Stimulated activated naive B cell treated with anti-CD40 and anti-IgM and Interleukin-4, amounts not matched to agents 10 μg/mL and 1 μg/mL and 100 μg/mL, for 72 hours (primary cell): ENCODE measurements at places on chromosomes 5 and 9.
A peak's percentile ranks its signal among the peaks of the same experiment; 100 is the strongest.

- no peaks in the 10 kb centered on the region for H3K36me3 ChIP-seq
- no peak overlapping the region for H3K4me3 ChIP-seq
- H3K4me1 ChIP-seq = no peaks in the 10 kb centered on the region
- H3K27me3 ChIP-seq = peaks cover 19% of the 10 kb centered on the region
- DNase-seq = no peak
Measured at GRCh38 chr9:120343416-120343815, 236.6 kb downstream of the CDK5RAP2 start.

- no peak overlapping the region for H3K27ac ChIP-seq
- peaks cover 9% of the 10 kb centered on the region for H3K4me1 ChIP-seq
- H3K4me3 ChIP-seq = no peak overlapping the region
- H3K36me3 ChIP-seq = peaks cover 2% of the 10 kb centered on the region
- H3K27me3 ChIP-seq = no peaks in the 10 kb centered on the region
- DNase-seq = no peak
Measured at GRCh38 chr5:5419291-5420210, 2.9 kb upstream of the ICE1 start.

DNA sequence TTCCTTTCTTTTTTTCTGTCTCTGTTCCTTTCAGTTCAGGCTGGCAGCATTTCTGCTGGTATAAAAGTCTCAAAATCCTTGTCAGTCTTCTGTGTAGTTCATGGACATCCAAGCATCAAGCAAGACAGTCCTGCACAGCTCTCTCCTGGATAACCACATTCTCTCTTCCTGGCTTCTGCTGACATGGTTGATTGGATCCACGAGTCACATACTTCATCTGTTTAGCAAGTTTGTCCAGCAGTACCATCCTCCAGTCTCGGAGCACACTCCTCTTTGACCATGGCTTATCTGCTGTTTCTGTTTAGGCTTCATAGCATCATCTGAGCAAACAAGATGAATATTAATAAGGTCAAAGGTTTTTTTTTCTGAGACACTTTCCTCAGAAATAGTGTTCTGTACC lies 220.8 kb downstream of the KDM4C start:
- no peak overlapping the region for H3K27ac ChIP-seq
- H3K4me1 ChIP-seq = peaks cover 20% of the 10 kb centered on the region
- no peak for DNase-seq
- no peaks in the 10 kb centered on the region for H3K27me3 ChIP-seq
- no peak overlapping the region for H3K4me3 ChIP-seq

- H3K27me3 ChIP-seq = no peaks in the 10 kb centered on the region
- no peaks in the 10 kb centered on the region for H3K4me1 ChIP-seq
- DNase-seq = no peak
- H3K4me3 ChIP-seq = no peak overlapping the region
- H3K36me3 ChIP-seq = no peaks in the 10 kb centered on the region
Measured at GRCh38 chr5:23482642-23483041, 24.8 kb upstream of the PRDM9 start.

GRCh38 chr5:41338136-41338675 lies 124.9 kb upstream of the C6 start:
- H3K27me3 ChIP-seq = no peaks in the 10 kb centered on the region
- H3K36me3 ChIP-seq = no peaks in the 10 kb centered on the region
- H3K27ac ChIP-seq = no peak overlapping the region

DNA sequence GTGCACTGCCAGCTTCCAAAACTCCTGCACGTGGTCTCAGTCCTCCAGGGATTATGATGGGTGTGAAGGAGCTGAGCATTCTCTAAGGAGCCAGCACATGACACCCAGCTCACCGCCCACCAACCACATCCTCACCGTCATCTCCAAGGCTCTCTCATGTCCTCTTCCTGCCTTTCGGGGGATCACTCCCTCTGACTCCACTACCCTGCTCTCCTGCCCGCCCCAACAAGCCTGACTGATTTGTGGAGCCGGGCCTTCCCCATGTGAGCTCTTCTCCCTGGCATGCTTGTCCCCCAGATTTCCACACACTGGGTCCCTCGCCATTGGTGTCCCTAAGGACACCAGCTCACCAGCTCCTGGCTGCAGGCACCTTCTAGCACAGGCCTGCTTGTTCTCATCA lies 1.9 kb downstream of the ABO start:
- H3K4me1 ChIP-seq = no peaks in the 10 kb centered on the region
- H3K27me3 ChIP-seq = peaks cover 45% of the 10 kb centered on the region
- DNase-seq = no peak
- H3K36me3 ChIP-seq = no peaks in the 10 kb centered on the region
- H3K4me3 ChIP-seq = no peak overlapping the region

GRCh38 chr5:123874600-123875201 lies 362.7 kb downstream of the CSNK1G3 start:
- H3K27ac ChIP-seq = no peak overlapping the region
- no peak for DNase-seq
- H3K36me3 ChIP-seq = no peaks in the 10 kb centered on the region
- peaks cover 4% of the 10 kb centered on the region for H3K27me3 ChIP-seq
- H3K4me3 ChIP-seq = no peak overlapping the region

- H3K36me3 ChIP-seq = peaks cover 42% of the 10 kb centered on the region
- peaks cover 49% of the 10 kb centered on the region for H3K4me1 ChIP-seq
- H3K4me3 ChIP-seq = peak overlapping the region; percentile 17
- H3K27me3 ChIP-seq = no peaks in the 10 kb centered on the region
- no peak for DNase-seq
Measured at GRCh38 chr9:121281614-121282276, 13.8 kb downstream of the GSN start.

GRCh38 chr9:37198039-37198729 lies 77.8 kb downstream of the ZCCHC7 start:
- no peak for DNase-seq
- peak overlapping the region; percentile 41 for H3K4me3 ChIP-seq
- no peaks in the 10 kb centered on the region for H3K27me3 ChIP-seq
- H3K4me1 ChIP-seq = peaks cover 52% of the 10 kb centered on the region

DNA sequence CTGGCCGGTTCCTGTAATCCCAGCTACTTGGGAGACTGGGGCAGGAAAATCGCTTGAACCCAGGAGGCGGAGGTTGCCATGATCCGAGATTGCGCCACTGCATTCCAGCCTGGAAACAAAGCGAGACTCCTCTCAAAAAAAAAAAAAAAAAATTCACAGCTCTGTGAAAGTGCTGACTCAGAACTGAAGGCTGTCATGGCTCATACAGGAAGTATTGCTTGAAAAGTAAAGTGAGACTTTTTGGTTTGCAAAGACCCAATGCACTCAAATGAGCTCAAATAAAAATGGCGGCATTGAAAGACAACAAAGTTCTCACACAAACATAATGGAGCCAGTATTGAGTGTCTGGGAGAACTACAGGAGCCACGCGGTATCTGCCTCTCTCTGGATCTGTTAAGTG lies 202.1 kb downstream of the FBXL7 start:
- no peaks in the 10 kb centered on the region for H3K36me3 ChIP-seq
- DNase-seq = no peak
- H3K4me3 ChIP-seq = no peak overlapping the region
- H3K4me1 ChIP-seq = no peaks in the 10 kb centered on the region
- H3K27me3 ChIP-seq = no peaks in the 10 kb centered on the region

DNA sequence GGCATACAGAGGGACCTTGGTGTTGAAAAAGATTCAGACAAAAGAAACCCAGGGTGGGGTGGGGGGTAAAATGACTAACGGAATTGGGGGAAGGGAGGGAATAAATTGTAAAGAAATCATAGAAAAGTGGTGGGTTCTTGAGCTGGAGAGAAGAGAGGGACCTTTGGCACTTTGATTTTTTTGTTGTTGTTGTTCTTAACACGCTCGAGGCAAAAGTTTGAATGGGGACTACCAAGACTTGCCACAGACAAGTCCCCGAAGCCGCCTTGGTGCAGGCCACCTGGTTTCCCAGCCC lies 616 bp downstream of the VCAN start:
- peak overlapping the region; percentile 20 for H3K27ac ChIP-seq
- DNase-seq = no peak
- H3K27me3 ChIP-seq = peaks cover 66% of the 10 kb centered on the region

- no peak within 1 kb of the TSS for H3K4me3 ChIP-seq
- no peaks in the 10 kb centered on the region for H3K27me3 ChIP-seq
- H3K27ac ChIP-seq = no peak within 1 kb of the TSS
- no peak for DNase-seq
- no peaks in the 10 kb centered on the region for H3K4me1 ChIP-seq
Measured at GRCh38 chr9:94554439-94555331, at the start of gene PCAT7. TSS of gene PCAT7 (plus strand) at chr9:94555083.

- H3K4me1 ChIP-seq = no peaks in the 10 kb centered on the region
- no peak overlapping the region for H3K4me3 ChIP-seq
- no peak overlapping the region for H3K27ac ChIP-seq
- H3K27me3 ChIP-seq = peaks cover 5% of the 10 kb centered on the region
Measured at GRCh38 chr5:2149195-2149539, 266.4 kb upstream of the IRX4 start.

- H3K36me3 ChIP-seq = peaks cover 13% of the 10 kb centered on the region
- no peaks in the 10 kb centered on the region for H3K27me3 ChIP-seq
- DNase-seq = no peak
- H3K27ac ChIP-seq = no peak overlapping the region
- no peaks in the 10 kb centered on the region for H3K4me1 ChIP-seq
Measured at GRCh38 chr9:5800969-5801738, 31.8 kb downstream of the ERMP1 start.

DNA sequence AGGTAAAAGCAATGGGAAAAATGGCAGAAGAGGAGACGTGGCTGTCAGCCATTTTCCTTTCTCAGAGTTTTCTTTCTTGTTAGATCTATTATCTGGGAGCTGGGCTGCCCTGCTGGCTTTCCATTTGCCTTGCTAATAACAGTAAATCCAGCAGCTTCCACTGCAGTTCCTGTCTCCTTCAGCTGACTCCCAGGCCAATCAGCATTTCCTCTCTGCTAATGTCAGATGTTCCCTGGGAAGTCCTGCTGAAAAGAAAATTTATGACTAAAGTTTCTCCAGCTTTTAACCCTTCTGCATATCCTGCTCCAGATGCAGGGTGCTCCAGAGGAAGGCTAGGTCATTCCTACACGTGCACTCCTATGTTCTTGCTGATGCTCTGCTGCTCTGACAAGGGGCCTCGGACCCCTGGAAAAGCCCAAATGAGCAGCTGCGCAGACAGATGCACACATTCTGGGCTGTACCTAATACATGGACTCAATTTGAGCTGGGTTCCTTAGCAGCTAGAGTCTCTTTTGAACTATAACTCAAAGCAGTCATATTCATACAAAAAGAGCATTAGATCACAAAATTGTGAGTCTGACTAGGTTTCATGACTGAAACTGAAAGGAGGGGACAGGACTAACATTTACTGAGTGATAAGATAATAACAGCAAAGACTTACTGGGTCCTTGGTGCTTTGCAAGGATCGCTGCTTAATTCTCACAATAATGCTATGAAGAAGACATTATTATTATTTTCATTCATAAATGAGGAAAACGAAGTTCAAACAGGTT lies 182.2 kb downstream of the MAPKAP1 start:
- peaks cover 36% of the 10 kb centered on the region for H3K36me3 ChIP-seq
- no peak overlapping the region for H3K4me3 ChIP-seq
- DNase-seq = no peak
- H3K27me3 ChIP-seq = no peaks in the 10 kb centered on the region
- H3K27ac ChIP-seq = no peak overlapping the region

GRCh38 chr9:34662526-34663302 lies at the start of gene CCL27:
TSS of gene CCL27 (minus strand) at chr9:34662657. CDS start at chr9:34662633, 24 bp downstream.
- H3K27me3 ChIP-seq = no peaks in the 10 kb centered on the region
- H3K36me3 ChIP-seq = peaks cover 11% of the 10 kb centered on the region
- no peak for DNase-seq
- H3K4me3 ChIP-seq = no peak within 1 kb of the TSS

DNA sequence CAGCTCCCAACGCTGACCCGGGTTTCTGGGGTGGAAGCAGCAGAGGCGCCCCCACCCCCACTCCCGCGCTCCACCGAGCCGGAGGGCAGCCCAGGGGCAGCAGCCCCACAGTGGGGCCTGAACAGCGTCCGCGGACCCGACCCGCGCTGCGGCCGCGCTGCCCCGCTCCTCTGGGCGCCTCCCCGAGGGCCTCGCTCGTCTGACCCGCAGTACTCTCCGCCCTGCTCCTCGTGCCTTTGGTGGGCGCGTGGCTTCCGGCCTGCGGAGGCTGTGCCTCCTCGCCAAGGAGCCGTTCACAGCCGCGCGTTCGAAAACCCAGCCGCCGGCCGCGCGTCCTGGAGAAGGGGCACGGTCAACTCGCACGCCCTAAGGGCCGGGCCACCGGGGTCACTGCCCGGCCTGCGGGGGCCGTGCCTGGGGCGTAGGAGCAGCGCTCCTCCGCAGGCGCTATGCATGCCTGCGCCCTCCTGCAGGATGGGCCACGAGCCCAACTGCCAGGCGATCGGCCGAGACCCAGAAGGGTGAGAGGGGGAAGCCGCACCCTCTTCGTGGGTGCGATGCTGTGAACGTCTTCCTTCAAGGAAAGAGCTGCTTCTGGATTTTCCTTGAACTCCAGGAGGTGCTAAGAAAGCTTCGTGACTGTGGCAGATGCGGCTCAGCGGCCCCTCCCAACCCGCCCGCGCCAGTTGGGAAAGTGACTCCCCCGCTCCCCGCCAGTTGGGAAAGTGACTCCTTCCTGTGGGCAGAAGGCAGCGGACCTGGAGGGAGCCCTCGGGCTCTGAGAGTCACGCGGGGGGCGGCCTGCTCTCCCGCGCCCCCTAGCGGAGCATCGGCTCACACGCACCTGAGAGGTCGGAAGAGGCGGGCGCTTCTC lies 82.7 kb downstream of the HSD17B3 start:
- peaks cover 10% of the 10 kb centered on the region for H3K4me1 ChIP-seq
- peaks cover 70% of the 10 kb centered on the region for H3K27me3 ChIP-seq
- H3K36me3 ChIP-seq = peaks cover 3% of the 10 kb centered on the region
- no peak overlapping the region for H3K27ac ChIP-seq

DNA sequence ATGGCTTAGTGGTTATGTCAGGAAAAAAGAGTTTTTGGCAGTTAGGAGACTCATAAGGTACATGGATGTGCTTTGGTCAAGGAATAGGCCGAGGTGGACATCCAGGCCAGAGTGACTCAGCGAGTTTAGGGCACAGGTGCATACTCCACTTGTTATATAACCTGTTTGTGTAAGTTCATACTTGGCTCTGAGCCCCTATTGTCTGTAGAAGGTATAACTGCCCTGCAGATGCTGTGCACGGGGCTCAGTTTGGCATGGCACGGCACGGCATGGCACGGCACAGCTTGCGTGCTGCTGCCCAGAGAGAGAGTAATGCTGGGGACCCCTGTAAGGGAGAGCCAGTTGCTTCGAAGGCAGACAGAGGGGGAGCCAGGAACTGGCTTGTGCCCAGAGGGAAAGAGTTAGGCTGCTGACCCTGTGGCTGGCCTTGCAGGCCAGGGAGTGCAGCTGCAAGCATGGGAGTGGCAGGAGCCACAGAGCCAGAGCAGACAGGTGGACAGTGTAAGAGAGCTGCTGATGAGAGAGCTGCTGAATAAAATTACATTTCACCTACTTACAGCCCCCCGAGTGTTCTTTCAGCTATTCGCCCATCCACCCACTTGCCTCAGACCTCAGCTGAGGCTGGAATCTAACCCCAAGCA lies 32.2 kb downstream of the GCNT4 start:
- H3K27me3 ChIP-seq = peaks cover 19% of the 10 kb centered on the region
- H3K4me1 ChIP-seq = no peaks in the 10 kb centered on the region
- H3K4me3 ChIP-seq = no peak overlapping the region
- no peak for DNase-seq
- H3K36me3 ChIP-seq = no peaks in the 10 kb centered on the region

- no peaks in the 10 kb centered on the region for H3K27me3 ChIP-seq
- DNase-seq = peak; percentile 83
- peak overlapping the region; percentile 74 for H3K4me3 ChIP-seq
- H3K27ac ChIP-seq = peak overlapping the region; percentile 98
- peaks cover 4% of the 10 kb centered on the region for H3K36me3 ChIP-seq
Measured at GRCh38 chr5:78727786-78728761, 79.5 kb upstream of the LHFPL2 start.

GRCh38 chr5:102778478-102778877 lies 23.4 kb downstream of the PAM start:
- no peak for DNase-seq
- no peaks in the 10 kb centered on the region for H3K27me3 ChIP-seq
- peaks cover 32% of the 10 kb centered on the region for H3K4me1 ChIP-seq
- peak overlapping the region; percentile 20 for H3K27ac ChIP-seq
- no peak overlapping the region for H3K4me3 ChIP-seq
